Natural killer cell (primary cell): ENCODE measurements at places on chromosomes 1 and 21.
A peak's percentile ranks its signal among the peaks of the same experiment; 100 is the strongest.

GRCh38 chr1:84998642-84999280, 1.8 kb upstream of the MCOLN2 start:
- DNase-seq = no peak

DNA sequence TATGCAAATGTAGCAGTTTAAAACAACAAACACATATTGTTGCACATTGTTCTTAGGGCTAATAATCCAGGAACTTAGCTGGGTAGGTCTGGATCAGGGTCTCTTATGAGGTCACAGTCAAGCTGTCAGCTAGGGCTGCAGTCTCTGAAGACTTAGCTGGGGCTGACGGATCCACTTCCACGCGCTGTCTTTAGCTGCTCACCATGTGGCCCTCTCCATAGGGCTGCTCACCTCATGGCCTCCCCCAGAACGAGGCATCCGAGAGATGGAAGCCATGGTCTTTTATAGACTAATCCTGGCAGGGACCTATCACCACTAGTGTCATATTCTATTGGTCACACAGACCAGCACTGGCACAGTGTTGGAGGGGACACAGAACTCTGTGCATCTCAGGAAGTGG, 8.7 kb upstream of the OXCT2 start:
- no peak for DNase-seq

DNA sequence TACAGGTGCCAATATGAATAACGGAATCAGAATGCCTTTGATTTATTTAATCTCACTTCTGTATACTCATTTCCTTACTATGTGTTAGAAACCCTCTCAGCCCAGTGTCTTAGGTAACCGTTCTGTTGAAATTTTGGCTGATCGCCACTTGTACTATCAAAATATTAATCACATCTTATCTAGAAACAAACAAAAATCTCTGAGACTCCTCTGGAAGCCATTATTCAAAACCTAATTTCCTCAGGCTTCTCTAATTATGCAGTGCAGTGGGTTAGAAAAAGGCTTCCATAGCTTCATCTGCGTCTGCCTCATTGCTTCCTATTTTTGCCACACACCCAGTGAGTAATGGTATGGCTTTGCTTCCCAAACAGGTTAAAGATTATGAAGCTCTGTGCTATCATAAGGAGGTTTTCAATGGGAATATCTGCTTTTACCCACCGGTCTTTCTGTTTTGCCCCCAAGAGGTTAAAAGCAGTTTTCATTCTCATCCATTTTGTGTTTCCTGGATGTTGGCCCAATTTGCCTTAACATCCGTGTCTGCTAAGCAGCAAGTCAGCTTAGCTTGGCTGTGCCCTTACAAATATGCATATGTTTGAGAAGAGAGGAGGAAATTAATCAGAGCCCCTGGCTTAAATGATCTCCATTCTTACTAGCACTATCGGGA, 129.6 kb downstream of the RYR2 start:
- no peak for DNase-seq

DNA sequence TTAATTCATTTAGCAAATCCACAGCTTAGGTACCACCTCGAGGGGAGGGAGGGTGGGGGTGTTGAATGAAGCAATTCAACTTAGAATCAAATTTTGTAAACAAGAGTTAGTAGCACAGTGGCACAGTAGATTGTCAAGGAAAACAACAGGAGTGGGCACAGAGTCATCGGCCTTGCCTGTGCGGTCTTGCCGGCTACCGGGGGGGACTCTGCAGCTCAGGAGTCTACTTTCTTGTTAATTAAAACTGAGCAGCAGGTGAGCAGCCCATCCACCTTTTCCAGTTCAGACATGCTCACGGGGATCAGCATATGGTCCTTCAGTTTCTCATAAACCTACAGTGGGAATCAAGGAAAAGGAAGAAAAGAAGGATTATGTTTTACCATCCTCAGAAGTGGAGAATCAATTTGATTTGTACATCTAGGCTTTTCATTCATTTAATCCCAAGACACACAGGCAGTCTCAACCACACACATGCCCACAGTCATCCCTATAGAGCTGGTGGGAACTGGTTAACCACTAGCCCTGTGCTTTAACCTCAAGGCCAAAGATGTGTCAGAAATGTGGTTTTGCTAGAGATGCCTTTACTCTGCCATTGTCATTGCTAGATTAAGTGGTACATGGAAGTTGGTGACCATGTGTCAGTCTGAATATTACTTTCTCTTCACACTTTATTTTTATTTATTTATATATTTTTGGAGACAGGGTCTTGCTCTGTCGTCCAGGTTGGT, 45.0 kb upstream of the BCL10 start:
- peak; percentile 7 for DNase-seq

DNA sequence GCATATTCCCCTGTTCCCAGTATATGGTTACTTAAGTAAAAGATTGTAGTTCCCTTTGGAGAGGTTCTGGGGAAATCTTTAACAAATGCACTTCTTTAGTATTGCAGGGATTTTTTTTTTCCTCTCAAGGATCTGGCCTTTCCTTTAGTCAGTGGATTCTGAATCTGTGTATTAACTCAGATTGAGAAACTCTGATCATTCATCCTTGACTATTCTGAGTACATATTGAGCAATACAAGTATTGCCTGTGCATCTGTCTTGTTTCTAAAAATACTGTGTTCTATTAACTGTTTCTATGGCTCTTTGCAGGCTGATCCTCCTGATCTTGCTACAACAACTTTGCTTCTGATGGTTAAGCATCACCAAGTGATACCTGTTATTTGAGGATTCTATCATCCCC, 67.8 kb upstream of the FGGY start:
- DNase-seq = no peak

GRCh38 chr1:93905734-93906133, 3.5 kb downstream of the GCLM start:
- no peak for DNase-seq

DNA sequence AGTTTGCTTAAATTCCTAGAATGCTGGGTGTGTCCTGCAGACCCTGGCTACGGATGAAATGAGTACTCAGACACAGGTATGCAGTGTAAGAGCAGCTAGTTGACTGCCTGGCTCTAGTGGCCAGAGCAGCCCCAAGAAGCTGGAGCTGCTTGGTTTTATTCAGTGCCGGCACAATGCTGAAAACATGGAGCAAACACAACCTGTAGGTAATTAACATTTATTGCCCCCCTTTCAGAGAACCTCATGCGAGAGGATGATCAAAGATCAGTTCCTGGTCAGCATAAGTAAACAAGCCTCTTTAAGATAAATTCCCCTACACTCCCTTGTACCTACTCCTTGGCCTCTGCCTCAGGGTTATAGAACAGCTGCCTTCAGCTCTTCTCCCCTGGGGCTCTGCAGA, 43.2 kb downstream of the MRPS6 start:
- DNase-seq = no peak

GRCh38 chr1:101236516-101237228, at the start of gene S1PR1:
Gene S1PR1 (plus strand): TSS chr1:101237019. CDS start chr1:101238985, 1,966 bp downstream.
- DNase-seq = peak; percentile 85

DNA sequence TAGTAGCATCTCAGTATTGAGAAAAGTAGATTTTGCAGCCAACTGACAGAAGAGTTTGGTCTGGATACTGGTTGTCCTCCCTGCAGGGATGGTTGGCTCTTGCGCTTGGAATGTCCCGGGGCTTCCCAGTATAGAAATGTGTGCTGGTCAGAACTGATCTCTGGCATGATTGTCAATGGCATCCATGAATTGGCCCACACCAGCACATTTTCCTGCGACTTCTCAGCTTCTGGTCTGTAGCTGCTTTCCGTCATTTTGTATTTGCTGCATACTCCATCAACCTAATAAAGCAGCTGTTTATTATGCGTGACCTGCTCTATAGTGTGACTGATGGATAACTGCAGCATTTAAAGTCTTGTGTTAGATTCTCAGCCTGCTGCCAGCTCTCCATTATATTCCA, 203.7 kb downstream of the S1PR1 start:
- no peak for DNase-seq

GRCh38 chr1:45490121-45490625, 790 bp downstream of the TESK2 start:
- no peak for DNase-seq

DNA sequence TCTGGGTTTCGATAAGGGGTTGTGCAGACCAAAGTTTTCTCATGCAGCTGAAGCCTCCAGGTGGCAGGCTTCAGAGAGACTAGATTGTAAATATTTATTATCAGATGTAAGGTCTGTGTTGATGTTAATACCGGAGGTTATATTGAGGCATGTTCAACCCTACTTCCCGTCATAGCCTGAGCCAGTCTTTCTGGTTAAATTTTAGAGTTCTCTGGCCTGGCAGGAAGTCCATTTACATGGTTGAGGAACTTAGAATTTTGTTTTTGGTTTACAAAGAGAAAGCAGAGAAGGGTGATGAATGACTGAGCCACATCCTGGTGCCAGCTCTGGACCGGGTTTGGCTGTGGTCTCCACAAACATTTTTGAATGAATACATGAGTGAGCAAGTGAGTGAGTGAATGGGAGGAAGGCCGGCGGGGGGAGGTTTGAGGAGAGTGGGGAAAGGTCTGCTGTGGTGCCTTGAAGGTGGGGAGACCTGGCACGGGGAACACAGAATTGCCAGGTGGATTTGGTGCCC, 218.5 kb downstream of the DISC1 start:
- DNase-seq = no peak

DNA sequence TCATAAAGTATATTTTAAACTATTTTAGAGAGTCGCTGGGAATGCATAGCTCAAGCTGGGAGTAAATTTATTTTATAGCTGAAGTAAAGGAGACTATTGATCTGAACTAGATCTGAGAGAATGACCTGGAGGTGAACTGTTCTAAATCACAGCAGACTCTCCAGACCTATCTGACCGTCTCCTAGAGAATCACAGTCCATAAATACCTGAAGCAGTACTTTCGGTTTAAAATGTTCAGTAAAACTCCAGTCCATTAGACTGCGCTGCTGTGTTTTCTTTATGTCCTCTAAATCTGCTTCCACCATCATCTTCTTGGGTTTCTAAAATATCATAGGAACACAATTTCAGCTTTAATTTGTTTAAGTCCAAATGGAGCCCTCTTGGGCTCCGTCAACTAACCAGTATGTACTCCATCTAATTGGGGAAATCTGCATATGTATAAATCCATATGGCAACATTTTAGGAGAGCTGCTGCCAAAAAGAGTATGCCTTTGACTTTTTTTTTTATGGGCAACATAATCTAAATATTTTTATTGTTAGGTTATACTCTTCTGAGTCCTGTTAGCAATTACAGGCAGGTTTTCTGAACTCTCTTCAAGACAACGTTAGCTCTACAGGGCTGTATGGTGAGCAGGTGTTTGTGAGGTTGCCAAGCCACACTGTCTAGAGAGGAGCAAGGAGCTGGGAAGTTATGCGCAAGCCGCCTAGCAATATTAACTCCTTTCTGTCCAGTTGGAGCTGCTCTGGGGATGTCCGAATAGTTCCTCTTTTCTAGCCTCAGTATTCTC, 111.2 kb downstream of the SPAG17 start:
- DNase-seq = no peak

GRCh38 chr1:110519125-110519810, at the start of gene KCNA10:
Gene KCNA10 (minus strand): TSS chr1:110519175. CDS start chr1:110518787, 388 bp downstream.
- no peak for DNase-seq

- DNase-seq = no peak
Observed at GRCh38 chr1:39795651-39796050, 7.0 kb upstream of the BMP8B start.

- peak; percentile 68 for DNase-seq
Observed at GRCh38 chr1:46735708-46736324, 16.9 kb upstream of the EFCAB14 start.

DNA sequence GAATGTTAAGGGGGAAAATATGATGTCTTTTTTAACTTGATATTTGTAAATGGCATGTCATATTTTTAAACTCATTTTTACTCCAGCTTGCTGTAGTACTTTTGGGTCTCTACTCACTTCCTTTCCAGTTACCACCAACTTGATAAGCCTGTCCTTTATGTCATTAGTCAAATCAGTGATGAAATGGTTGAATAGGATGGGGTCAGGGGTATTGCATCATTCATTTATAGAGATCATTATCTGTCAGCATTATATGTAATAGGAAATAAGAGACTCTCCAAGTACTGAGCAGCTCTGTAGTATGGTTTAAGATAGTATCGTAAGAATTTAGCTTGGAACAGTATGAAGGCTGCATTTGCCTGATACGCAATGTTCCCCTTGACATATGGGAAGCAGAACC, 227.3 kb downstream of the BRINP3 start:
- no peak for DNase-seq

- DNase-seq = no peak
Observed at GRCh38 chr21:32975811-32976431, 49.8 kb upstream of the OLIG2 start.

- DNase-seq = no peak
Observed at GRCh38 chr1:178277793-178278530, 184.1 kb downstream of the RASAL2 start.

GRCh38 chr1:19262744-19263143, 11.1 kb downstream of the MRTO4 start:
- no peak for DNase-seq

DNA sequence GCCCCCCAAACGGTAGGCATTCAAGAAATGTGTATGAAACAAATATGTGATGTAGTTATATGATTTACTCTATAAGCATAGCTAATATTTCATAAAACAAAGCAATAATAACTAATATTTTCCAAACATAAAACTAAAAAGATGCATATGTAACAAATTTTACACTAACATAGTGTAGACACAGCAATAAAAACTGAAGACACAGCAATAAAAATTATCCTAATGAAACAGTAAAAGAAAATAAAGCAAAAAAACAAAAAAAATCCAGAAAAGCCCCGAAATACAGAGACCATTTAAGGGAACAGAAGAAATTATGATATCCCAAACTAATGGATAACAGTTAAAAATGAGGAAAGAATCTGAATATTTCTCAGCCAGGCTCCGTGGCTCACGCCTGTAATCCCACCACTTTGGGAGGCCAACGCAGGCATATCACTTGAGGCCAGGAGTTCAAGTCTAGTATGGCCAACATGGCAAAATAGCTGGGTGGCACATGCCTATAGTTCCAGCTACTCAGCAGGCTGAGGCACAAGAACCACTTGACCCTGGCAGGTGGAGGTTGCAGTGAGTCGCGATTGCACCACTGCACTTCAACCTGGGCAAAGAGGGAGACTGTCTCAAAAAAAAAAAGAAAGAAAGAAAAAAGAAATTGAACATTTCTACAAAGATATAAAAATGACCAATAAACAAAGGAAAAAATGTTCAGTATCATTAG, 38.2 kb upstream of the PSMG1 start:
- DNase-seq = no peak

- no peak for DNase-seq
Observed at GRCh38 chr1:174942547-174943255, 57.0 kb upstream of the CACYBP start.

DNA sequence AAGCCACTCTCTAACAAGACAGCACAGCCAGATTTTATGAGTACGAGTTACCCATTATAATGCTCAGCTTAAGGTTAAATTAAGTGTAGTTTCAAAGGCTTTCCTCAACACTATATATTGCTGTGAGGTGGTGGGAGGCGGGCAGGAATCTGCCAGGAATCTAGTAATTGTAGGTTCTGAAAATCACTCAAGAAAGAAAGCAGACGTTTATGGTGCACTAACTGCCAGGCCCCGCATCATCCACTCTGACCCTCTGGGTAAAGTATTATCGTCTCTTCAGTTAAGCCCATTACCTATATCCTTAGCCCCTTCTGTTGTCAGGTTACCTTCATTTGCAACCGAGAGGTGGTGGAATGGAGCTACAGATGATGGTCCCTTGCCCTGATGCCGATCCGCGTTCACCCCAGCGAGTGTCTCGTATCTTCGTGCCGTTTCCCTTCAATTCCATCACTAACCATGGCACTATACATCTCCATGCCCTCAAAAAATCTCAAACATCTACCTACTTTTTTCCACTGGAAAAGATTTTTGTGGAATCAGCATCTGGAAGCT, 12.4 kb downstream of the HMGN1 start:
- no peak for DNase-seq

GRCh38 chr1:230463760-230464159, 37.6 kb upstream of the PGBD5 start:
- no peak for DNase-seq
